ENCODE measurements at places on chromosomes 2 and 18.

- no peak for DNase-seq
Observed at GRCh38 chr18:22253676-22254075, 84.3 kb downstream of the GATA6 start.

- peak; percentile 74 for DNase-seq
Observed at GRCh38 chr2:119389615-119390306, 23.0 kb downstream of the DBI start.

GRCh38 chr2:199259671-199260070, 198.1 kb downstream of the SATB2 start:
- DNase-seq, result no peak

GRCh38 chr2:105827351-105828096, 82.8 kb downstream of the NCK2 start:
- DNase-seq, result no peak

DNA sequence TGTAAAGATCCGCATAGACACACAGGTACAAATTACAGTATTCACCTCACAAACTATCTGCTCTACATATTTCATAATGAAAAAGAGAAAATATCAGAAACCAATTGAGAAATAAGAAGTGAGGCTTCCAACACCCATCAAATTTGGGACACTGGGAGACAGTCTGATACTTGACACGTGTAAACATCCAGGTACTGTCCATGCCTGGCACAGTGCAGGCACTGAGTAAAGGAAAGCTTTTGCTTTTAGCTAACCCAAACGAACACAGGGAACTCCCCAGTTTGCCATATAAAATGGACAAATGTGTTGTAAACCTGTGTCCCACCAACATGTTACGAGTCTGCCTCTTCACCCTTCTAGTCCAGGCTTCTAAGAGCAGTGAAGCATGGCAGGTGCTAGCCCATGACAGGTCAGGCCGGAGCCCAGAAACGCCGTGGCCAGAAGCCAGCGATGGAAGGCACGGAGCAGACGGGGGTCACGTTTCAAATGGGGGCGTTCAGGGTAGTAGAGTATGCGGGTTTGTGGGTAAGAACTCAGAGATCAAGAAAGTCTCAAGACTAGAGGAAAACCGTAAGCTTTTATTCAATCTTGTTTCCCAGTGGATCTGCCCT, 27.0 kb downstream of the CDH2 start:
- DNase-seq, result no peak

DNA sequence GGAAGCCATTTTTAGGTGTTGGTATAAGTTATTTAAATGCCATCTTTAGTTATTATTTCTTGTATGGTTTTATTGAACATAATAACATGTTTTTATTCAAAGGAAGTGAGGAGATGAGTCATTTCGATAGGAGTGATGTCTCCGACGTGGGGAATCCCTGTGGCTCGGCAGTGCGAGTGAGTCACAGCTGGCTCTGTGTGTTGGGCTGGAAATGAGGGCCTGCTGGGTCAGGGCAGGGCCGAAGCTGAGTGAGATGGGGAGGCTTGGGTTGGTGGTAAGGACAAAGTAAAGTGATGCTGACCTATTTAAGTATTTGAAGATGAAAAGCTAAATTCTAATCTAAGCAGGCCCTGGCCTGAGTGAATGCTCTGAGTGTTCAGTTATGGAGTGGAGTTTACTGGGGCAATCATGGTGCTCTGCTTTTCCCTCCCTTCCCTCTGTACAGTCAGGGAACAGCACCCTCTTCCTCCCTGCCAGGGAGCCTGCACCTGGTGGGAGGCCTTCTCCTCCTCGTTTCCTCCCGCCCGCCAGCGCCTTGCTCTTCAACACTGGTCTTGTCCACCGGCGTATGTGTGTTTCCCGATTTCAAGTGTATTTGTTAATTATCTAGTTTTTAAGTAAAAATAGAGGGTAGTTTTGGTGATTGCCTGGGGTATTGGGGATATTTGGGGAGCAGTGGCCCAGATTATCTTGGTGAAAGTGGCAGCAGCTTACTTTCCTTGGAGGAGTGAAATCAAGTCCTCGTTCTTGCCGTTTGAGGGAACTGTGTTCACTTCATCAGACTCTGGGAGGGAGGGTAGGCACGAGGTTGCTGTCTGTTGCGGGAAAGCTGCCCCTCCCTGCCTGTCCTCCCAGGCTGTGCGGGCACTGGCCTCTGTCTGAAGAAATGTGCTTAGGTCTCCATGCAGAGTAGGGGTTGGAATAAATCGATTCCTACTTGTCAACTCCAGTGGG, 157.0 kb downstream of the LDLRAD4 start:
- DNase-seq, result peak; percentile 58

- DNase-seq, result no peak
Observed at GRCh38 chr2:1767939-1768691, 23.8 kb upstream of the PXDN start.

DNA sequence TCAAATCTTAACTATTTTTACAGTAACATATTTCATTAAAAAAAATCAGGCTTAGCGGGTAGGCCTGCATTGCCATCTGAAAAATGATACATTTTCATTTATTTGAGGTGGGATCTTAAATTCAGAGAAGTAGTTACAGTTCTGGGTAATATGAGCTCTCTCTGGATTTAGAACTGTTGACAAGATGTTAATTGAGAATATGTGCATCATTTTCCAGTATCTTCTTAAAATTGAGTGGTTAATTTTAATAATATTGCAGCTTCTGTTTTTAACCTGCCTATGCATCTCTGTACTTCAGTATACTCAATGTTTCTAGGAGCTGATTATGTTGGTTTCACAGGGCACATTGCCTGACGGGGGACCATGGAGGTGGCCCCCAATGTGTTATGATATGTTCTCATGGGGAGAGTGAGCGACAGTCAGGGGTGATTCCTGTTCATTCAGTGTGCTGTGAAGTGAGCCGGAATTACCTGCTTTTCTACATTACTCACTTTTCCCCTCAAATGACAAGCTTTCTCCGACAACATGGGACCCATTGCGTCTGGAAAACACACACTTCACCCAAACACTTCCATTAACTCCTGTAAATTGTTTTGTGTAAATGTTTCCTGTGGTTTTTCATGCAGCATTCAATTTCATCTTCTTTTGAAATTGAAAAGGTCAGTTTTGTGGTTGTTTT, 406.2 kb downstream of the MTX2 start:
- no peak for DNase-seq

DNA sequence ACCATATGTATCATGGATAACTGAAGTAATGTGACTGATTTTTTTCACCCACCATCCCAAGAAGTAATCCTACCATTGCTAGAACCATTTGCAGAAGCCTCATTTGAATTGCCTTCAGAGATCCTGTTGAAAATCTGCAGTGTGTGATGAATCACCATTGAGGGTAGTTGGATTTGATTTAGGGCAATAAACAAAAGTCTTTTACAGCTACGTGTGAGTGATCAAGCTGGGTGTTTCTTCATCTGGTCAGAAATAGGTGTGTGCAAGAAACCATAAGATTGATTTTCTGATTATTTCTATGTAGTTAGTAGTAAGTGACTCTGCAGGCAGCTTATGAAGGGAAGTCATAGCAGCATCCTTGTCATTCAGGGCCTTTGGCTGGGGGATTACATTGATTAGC, 159.6 kb downstream of the MGAT5 start:
- no peak for DNase-seq

DNA sequence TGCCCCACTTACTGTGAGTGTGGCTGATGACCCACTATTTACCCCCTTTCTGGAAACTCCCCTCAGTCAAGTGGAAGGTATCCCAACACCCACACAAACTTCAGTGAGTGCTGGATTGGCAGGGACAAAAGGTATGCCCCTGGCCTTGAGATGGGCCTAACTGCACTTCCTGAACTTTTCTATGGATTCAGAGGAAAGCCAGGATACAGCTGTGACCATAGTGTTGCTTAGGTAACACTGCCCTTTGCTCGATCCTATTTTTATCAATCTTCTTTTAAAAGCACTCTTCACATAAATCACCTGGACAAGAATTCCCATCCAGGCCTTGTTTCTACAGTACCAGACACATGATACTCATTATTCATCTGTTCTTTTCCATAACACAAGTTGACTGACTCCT, 671.5 kb upstream of the SLC8A1 start:
- DNase-seq, result no peak

DNA sequence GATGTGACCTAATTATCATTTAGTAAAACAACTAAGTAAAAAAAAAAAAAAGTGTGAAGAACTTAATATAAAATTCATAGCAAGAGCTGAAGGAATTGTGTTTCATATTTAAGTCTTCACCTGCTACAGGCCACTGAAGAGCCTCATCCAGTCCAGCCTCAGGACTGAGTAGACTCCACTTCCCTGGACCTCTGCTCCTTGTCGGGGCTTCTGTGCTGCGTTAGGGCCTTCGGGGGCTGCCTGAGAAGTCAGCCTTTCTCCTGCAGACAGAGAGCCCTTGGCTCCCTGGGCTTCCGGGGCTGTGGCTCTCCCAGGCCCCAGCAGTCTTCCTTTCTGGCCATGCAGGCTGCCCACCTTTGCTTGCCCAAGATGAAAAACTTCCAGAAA, 95.5 kb downstream of the MTCL1 start:
- DNase-seq, result no peak

DNA sequence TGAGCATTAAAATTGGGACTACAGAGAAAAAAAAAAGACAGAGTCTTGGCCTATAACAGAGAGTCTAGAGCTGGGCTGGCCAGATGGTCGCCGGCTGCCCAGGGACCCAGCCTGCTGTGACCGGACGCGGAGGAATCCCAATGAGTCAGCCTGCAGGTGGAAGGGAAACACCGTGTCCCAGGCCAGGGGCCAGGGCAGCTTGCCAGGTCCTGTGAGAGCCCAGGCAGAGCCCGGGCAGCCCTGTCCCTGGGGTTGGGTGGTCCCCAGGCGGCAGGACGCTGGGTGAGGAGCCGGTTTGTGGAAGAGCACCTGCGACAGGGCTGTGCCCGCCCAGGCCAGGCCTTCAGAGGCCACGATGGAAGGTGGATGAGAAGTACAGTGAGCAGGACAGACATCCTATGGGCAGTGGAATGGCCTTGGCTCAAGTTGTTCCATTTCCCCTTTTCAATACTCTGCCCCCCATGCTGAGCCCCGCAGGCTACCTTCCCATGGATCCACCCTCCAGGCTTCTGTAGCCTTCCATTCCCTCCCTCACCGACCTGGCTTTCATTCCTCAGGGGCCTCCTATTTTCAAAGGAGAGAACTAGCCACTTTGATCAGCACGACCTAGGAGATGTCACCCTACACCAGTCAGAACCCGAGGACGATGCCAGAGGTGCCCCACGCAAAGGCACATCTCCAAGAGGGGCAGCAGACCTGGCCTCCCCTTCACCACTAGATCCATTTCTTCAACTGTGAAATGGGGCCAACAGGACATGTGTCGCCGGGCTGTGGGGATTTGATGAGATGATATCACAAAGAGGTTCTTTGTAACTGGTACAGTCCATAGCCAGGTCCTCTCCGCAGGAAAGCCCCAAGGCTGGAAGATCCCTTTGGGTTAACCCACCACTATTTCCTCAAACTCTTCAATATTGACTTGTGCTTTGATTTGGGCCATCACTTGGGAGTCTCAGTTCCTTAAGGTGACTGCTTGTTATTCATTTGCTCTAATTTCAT, 87.5 kb downstream of the POLR1A start:
- peak; percentile 71 for DNase-seq

DNA sequence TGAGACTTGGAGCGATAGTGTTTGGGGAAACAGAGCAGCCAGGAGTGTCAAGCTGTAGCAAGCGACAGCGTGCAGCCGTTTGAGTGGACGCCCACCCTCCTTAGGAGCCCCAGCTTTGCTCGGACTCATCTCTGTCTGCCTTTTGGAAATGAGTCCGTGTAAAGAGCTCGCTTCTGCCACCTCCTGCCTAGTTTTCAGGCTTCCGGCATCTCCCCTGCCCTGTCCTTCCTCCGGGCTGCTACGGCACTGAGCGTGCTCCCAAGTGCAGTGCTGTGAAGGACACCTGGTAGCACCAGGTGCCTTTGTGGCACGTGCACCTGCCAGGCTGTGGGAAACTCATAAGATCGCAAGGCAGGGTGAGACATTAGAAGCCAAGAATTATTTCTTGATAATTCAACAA, 117.1 kb downstream of the RNF144A start:
- no peak for DNase-seq

DNA sequence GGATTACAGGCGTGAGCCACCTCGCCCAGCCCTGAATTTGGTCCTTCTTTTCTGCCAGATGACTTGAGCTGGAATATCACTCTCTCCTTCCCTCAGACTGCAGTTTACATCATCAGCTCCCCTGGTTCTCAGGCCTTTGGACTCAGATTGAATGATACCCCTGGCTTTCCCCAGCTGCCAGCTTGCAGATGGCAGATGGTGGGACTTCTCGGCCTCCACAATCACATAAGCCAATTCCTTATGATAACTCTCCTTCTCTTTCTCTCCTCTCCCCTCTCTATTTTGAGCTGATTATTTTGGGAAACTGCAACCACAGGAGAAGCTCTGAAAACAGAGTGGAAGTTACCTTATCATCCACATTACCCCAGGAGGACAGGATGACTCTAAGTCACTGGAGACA, 33.4 kb upstream of the ATP8B1 start:
- DNase-seq, result no peak

GRCh38 chr2:130374587-130375290, 18.9 kb downstream of the PTPN18 start:
- DNase-seq, result no peak

- no peak for DNase-seq
Observed at GRCh38 chr2:141515931-141516330, 614.9 kb downstream of the LRP1B start.

- DNase-seq, result peak; percentile 11
Observed at GRCh38 chr2:213122725-213123124, 28.7 kb downstream of the IKZF2 start.

DNA sequence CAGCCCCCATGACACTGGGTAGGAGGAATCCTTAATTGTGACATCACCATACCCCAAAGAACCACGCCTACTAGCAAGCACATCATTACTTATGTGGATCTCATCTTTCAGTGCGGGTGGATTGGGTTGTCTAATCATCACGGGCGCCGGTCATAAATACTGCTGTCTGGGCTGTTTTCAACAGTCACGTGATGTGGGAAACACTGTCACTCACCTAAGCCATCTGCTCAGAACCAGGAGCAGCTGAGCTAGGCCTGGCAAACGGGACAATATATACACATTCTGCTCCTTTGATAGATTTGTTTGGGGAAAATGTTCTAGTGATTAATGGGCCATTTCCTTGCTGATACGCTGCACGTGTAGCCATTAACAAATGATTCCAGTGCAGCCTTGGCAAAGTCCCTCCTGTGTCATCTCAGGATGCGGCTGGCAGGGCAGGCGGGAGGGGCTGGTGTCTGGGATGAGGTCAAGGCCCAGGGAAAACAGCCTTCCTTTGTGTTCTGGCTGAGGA, 145.9 kb upstream of the COPS8 start:
- no peak for DNase-seq

- peak; percentile 31 for DNase-seq
Observed at GRCh38 chr2:27118525-27119329, at the start of gene CGREF1. TSS of gene CGREF1 (minus strand) at chr2:27119128. CDS start at chr2:27104366, 14,762 bp downstream.

DNA sequence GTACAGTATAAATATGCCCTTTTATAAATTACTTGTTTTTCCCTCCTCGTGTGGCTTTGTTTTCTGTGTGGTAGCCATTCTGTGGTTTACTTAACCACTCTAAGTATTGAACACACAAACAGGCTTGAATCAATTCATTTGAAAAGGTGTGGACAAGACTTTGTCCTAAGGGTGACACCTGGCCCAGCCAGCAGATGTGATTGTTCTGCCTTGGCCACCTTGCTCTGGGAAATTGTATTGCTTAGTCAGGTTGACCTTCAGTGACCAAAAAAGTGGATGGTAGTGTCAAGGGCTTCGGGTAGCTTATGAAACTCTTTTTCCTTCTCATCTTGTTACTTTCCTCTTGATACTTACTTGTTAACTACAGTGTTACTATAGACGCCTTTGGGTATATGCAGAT, 61.9 kb downstream of the DGKD start:
- DNase-seq, result no peak

- no peak for DNase-seq
Observed at GRCh38 chr2:144431392-144431783, 88.5 kb downstream of the ZEB2 start.

All from Calu3 (cell line).